ENCODE measurements at places on chromosomes 6 and 20.

DNA sequence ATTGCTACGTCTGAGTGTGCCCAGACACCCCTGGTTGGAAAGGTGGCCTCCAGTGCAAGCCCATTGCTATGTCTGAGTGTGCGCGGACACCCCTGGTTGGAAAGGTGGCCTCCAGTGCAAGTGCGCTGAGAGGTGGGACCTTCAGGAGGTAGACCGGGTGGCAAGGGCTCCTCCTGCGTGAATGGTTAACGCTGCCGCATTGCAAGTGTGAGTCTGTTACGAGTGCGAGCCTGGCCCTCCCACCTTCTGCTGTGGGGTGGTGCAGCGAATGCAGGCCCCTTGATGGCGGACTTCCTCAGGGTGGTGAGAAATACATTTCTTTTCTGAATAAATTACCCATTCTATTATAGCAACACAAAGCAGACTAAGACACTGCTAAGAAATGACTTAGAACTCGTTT lies 208.8 kb downstream of the DLL1 start:
- no peak for DNase-seq

GRCh38 chr20:59154317-59155013 lies 9.2 kb upstream of the ZNF831 start:
- DNase-seq = no peak

- peak; percentile 16 for DNase-seq
Observed at GRCh38 chr20:18224968-18225568, 63.3 kb upstream of the ZNF133 start.

GRCh38 chr20:61850926-61851900 lies 214.5 kb downstream of the TAF4 start:
- DNase-seq = no peak

GRCh38 chr6:11208267-11208666 lies 24.2 kb downstream of the NEDD9 start:
- no peak for DNase-seq

DNA sequence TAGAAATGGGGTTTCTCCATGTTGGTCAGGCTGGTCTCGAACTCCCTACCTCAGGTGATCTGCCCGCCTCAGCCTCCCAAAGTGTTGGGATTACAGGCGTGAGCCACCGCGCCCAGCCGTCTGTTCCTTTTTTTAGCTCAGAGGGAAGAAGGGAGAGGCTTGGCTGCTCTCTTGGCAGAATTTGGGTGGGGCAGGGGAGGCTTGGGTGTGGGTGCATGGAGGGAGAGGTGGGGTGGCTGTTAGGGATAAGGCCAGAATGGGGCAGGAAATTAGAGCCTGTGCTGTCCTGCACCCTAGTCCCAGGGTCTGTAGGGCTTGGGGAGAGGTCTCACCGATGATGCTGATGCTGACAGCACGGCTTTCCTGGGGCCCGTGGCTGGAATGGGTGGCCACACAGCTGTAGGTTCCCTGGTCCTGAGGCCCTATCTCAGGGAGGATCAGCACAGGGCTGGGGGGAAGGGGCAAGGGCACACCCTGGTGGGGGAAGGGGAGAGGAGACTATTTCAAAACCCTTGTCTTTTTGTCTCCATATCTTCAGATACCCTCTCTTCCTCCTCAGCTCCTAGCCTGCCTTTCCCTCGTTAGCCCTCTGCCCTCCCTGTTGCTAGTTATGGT lies 2.0 kb downstream of the AGER start:
- DNase-seq = no peak

GRCh38 chr6:46906776-46907175 lies 15.0 kb downstream of the ADGRF5 start:
- no peak for DNase-seq

All from amygdala (tissue), 56 donors.